ENCODE measurements at places on chromosomes 2 and 18. TPM values are rescaled to one million over a fixed set of nuclear protein-coding genes. Genes with fewer than 3 reads are reported as not detected.
A peak's percentile ranks its signal among the peaks of the same experiment; 100 is the strongest.

The C2orf74 gene
- 11.0 TPM for polyA plus RNA-seq

DNA sequence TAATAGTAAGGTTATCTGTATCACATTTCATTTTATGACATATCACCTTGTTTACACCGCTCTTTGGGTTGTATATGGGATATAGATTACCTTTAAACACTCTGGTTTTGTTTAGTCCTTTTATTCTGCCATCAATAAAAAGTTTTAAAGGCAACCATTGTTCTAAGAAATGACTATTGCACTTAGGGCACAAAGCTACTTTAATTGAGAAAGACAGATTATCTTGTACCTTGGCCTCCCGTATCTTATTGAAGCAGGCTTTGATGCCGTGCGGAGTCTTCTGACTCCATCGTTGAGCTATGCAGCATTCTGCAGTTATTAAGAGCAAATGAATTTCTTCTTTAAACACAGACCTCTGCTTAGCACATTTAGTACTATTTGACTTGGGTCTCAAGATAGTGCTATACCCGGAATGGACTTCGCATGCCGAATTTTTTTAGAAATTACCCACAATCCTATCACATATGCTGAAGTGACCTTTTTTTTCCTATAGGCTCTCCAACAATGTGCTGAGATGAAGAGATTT is 16.7 kb downstream of the PKDCC start:
- no peak overlapping the region for H3K4me3 ChIP-seq
- H3K27ac ChIP-seq, result no peak overlapping the region
- H3K27me3 ChIP-seq, result no peaks in the 10 kb centered on the region
- H3K36me3 ChIP-seq, result no peaks in the 10 kb centered on the region
- peaks cover 23% of the 10 kb centered on the region for H3K4me1 ChIP-seq
- no peak for DNase-seq

GRCh38 chr2:144507441-144508171 is 12.3 kb downstream of the ZEB2 start:
- H3K27ac ChIP-seq, result peak overlapping the region; percentile 96
- H3K4me3 ChIP-seq, result peak overlapping the region; percentile 89
- peaks cover 81% of the 10 kb centered on the region for H3K4me1 ChIP-seq
- DNase-seq, result no peak
- no peaks in the 10 kb centered on the region for H3K27me3 ChIP-seq

The RAB11FIP5 gene
- 23.9 TPM for polyA plus RNA-seq

DNA sequence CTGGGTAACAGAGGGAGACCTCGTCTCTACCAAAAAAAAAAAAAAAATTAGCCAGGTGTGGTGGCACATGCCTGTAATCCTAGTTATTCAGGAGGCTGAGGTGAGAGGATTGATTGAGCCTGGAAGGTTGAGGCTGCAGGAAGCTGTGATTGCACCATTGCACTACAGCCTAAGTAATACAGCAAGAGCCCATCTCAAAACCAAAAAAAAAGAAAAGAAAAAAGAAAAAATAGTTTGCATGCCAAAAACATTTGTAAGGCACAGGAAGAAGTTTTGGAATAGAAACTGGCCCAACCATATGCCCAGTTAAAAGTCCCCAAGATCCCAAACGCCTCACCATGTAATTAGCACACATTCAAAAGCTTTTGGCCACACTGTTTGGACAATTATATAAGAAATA is 13.4 kb upstream of the ACOXL start:
- H3K4me1 ChIP-seq, result no peaks in the 10 kb centered on the region
- H3K27me3 ChIP-seq, result no peaks in the 10 kb centered on the region
- H3K4me3 ChIP-seq, result no peak overlapping the region
- H3K36me3 ChIP-seq, result no peaks in the 10 kb centered on the region
- no peak overlapping the region for H3K27ac ChIP-seq

The GALNT3 gene
- polyA plus RNA-seq, result 0.10 TPM

The GBX2 gene
- not detected for polyA plus RNA-seq

The ZFP36L2 gene
- 36.7 TPM for polyA plus RNA-seq

The ANKRD62 gene
- polyA plus RNA-seq, result not detected

The ATOH8 gene
- 48.7 TPM for polyA plus RNA-seq

DNA sequence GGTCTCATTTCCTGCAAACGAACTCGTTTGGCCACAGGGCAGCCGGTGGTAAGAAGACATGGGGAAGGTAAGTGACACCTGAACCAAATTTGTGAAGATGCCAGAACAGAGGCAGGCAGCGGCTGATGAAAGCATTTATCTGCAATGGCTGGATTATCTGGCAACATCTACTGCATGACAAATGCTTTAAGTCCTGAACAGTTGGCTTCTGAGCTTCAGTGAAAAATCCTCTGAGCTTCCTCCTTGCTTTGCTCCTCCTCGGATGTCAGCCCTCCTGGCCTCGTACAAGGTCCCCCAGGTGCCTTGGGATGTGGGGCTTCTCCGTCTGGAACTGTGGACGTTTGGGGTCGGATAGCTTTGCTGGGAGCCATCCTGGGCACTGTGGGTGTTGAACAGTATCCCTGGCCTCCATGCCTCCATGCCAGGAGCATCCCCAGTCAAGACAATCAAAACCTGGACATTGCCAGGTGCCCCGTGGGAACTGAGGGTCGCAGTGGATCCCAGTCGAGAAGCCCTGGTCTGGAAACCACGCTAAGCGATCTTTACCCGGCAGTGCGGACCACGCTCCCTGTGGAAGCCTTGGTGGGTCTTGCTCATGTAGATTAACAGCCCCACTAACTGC is 49.3 kb downstream of the KCNG2 start:
- no peak overlapping the region for H3K27ac ChIP-seq
- H3K4me1 ChIP-seq, result no peaks in the 10 kb centered on the region
- no peak overlapping the region for H3K4me3 ChIP-seq
- no peaks in the 10 kb centered on the region for H3K27me3 ChIP-seq
- DNase-seq, result no peak
- no peaks in the 10 kb centered on the region for H3K36me3 ChIP-seq

The PAX8 gene
- polyA plus RNA-seq, result 0.78 TPM

The GPR45 gene
- polyA plus RNA-seq, result not detected

- no peaks in the 10 kb centered on the region for H3K27me3 ChIP-seq
- no peak for DNase-seq
- H3K4me3 ChIP-seq, result no peak overlapping the region
- no peaks in the 10 kb centered on the region for H3K36me3 ChIP-seq
- H3K27ac ChIP-seq, result no peak overlapping the region
Observed at GRCh38 chr2:55776479-55776878, 82.8 kb upstream of the PNPT1 start.

DNA sequence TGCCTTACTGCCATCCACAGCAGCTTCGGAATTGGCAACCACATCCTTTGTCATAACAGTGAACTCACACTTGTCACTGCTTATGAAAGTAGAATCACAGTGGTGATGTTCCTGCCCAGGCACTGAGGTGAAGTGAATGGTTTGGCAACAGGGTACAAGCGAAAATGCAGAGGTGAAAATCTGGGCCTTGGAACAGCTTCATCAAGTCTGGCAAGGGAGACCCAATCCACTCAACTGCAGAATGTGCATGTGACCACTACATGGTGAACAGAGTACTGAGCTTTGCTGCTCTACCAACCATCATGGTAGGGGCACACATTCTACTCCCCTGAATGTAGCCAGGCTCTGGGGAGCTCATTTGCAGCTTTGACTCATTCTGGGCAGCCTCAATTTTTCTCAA is 15.0 kb upstream of the SKA1 start:
- H3K27ac ChIP-seq, result no peak overlapping the region
- DNase-seq, result no peak
- no peaks in the 10 kb centered on the region for H3K27me3 ChIP-seq
- H3K4me1 ChIP-seq, result no peaks in the 10 kb centered on the region
- H3K4me3 ChIP-seq, result no peak overlapping the region
- H3K36me3 ChIP-seq, result no peaks in the 10 kb centered on the region

The SCN7A gene
- 1.2 TPM for polyA plus RNA-seq

DNA sequence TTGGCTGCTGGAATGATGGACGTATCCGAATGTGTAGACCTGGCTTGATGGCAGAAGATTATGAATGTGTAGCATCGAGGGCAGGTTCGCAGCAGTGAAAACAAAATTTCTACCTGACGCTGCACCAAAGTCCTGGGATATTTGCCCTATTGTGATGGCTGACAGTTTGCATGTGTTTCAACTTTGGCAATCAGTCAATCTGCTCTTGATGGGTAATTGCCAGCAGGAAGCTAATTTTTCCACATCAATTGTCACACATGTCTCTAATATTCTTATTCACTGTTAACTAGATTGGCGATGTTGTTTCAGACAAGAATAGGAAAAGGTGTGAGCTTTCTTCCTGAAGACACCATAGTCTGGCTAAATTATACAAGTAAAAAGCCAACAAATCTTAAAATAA is 821.3 kb downstream of the LRRTM4 start:
- no peaks in the 10 kb centered on the region for H3K4me1 ChIP-seq
- no peak overlapping the region for H3K27ac ChIP-seq
- no peak overlapping the region for H3K4me3 ChIP-seq
- no peaks in the 10 kb centered on the region for H3K36me3 ChIP-seq
- no peaks in the 10 kb centered on the region for H3K27me3 ChIP-seq

GRCh38 chr2:113088213-113088992 is 20.6 kb downstream of the IL1F10 start:
- H3K27me3 ChIP-seq, result peaks cover 10% of the 10 kb centered on the region
- H3K27ac ChIP-seq, result no peak overlapping the region
- H3K4me1 ChIP-seq, result no peaks in the 10 kb centered on the region
- DNase-seq, result no peak
- no peak overlapping the region for H3K4me3 ChIP-seq

GRCh38 chr2:148928395-148928794 is 53.4 kb downstream of the KIF5C start:
- DNase-seq, result no peak
- no peaks in the 10 kb centered on the region for H3K27me3 ChIP-seq
- H3K27ac ChIP-seq, result no peak overlapping the region
- H3K36me3 ChIP-seq, result no peaks in the 10 kb centered on the region
- no peaks in the 10 kb centered on the region for H3K4me1 ChIP-seq

The TSPYL6 gene
- polyA plus RNA-seq, result 0.05 TPM

- no peak for DNase-seq
- H3K27ac ChIP-seq, result peak overlapping the region; percentile 93
- H3K27me3 ChIP-seq, result no peaks in the 10 kb centered on the region
Observed at GRCh38 chr18:76453057-76453561, 41.9 kb downstream of the ZNF516 start.
